ENCODE measurements at places on chromosomes 7 and 10.

- no peak for DNase-seq
These were observed 44.4 kb upstream of the SP4 start for GRCh38 chr7:21383227-21384220.

- DNase-seq: no peak
These were observed 47.8 kb upstream of the SLF2 start for GRCh38 chr10:100864978-100865377.

DNA sequence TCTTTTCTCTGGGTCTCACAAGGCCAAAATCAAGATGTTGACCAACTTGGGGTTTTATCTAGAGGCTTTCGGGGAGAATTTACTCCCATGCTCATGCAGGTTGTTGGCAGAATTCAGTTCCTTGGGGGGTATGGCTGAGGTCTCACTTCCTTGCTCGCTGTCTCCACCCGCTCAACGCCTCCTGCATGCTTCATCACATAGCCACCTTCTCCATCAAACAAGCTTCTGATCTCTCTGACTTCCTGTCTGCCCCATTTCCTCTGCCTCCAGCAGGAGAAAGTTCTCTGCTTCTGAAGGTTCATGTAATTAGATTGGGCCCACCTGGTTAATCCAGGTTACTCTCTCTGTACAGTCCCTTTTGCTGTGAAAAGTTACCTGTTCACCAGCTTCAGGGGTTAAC, 179.1 kb upstream of the FZD1 start:
- DNase-seq: no peak

GRCh38 chr10:107740962-107741690, 576.6 kb upstream of the SORCS1 start:
- DNase-seq: no peak

GRCh38 chr7:28272461-28272877, 91.9 kb upstream of the JAZF1 start:
- DNase-seq: no peak

- no peak for DNase-seq
These were observed 247.8 kb downstream of the EBF3 start for GRCh38 chr10:129716211-129716681.

DNA sequence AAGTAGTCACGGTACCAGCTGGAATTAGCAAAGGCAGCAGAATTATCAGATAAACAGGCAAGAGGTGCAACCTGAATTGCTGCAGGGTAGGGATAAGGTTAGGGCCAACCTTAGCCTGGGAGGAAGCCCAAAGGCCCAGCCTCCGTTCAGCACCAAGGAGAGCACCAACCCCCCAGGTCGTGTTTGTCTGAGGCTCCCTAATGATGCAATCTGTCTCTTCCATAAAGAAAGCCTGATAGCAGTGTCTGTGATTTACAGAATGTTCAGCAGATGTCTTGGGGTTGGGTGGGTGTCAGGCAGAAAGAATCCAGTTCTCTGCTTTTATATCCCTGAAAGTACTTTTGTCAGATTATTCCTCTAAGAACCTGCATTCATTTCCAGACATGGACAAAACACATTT, 328.4 kb upstream of the AOAH start:
- no peak for DNase-seq

- no peak for DNase-seq
These were observed 54.7 kb downstream of the STEAP1B start for GRCh38 chr7:22445140-22445743.

GRCh38 chr7:48280100-48280499, 108.8 kb downstream of the ABCA13 start:
- no peak for DNase-seq

DNA sequence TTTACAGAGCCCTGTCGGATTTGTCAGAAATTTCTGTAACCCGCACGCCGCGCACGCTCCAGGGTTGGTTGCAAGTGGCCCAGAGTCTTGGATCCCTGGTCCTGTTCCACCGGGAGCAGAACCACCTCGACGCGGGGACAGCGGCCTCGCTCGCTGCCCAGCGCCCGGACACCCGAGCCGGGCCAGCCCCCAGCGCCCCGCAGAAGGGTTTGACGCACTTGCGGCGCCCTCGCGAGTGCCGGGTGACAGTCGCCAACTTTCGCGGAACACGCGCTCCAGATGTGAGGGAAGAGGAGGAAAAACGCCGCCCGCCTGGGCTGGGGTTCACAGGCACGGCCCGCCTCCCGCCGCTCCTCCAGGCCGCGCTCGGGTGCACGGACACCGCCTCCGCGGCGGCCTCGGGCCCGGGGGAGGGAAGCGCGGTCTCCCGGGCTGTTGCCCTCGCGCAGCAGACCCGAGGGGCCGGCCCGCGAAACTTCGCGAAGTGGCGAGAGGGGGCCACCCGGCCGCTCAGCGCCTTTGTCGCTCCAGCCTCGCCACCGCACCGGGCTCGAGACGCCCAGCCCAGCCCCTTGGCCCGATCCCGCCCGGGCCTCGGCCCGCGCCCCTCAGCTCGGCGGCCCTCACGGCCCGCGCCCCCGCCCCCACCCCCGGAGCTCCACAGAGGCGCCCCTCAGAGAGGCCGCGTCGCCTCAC, 514 bp downstream of the RNF216 start:
- peak; percentile 7 for DNase-seq

- DNase-seq: no peak
These were observed 18.4 kb downstream of the FAM53B start for GRCh38 chr10:124725791-124726190.

- DNase-seq: no peak
These were observed 4.7 kb upstream of the CREB5 start for GRCh38 chr7:28407651-28408050.

DNA sequence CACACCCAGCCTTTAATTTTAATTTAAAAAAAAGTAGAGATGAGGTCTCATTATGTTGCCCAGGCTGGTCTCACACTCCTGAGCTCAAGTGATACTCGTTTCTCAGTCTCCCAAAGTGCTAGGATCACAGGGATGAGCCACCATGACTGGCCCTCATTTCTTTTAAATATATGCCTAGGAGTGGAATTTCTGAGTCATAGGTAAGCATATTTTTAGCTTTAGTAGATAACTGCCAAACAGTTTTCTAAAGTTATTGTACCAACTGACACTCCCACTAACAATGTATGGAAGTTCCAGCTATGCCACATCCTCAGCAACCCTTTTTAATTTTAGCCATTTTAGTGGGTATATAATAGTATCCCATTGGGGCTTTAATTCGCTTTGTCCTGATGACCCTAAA, 13.8 kb upstream of the PPIF start:
- DNase-seq: no peak

DNA sequence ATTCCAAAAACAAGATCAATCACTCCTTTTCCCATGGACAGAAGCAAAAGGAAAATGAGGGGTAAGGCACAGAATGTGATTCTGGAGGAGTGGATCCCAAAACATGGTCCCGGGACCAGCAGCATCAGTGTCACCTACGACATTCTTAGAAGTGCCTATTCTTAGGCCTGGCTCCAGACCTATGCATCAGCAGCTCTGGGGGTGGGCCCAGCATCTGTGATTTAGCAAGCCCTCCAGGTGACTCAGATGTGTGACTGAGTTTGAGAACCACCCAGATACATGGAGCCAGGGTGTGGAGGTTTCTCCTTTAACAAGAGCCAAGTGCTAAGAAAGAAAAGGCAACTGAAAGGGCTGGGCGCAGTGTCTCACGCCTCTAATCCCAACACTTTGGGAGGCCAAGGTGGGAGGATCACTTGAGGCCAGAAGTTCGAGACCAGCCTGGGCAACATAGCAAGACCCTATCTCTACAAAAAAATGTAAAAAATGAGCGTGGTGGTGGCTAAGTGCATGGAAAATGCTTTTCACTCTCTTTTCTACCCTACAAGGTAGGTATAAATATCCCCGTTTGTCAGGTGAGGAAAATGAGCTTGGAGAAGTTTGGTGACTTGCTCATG, 17.1 kb upstream of the ARPC1A start:
- DNase-seq: no peak

GRCh38 chr7:46945328-46945727, 636.6 kb downstream of the TNS3 start:
- no peak for DNase-seq

GRCh38 chr10:113426181-113426877, 126.5 kb upstream of the HABP2 start:
- no peak for DNase-seq

GRCh38 chr7:90320801-90321494, at the start of gene FAM237B:
TSS of gene FAM237B (minus strand) at chr7:90321304. CDS start at chr7:90319748, 1,556 bp downstream.
- no peak for DNase-seq

GRCh38 chr7:378551-379455, 88.8 kb downstream of the FOXL3 start:
- no peak for DNase-seq

- no peak for DNase-seq
These were observed 68.5 kb upstream of the SVIL start for GRCh38 chr10:29703271-29703670.

GRCh38 chr7:92723205-92723604, 113.2 kb downstream of the CDK6 start:
- no peak for DNase-seq

- no peak for DNase-seq
These were observed 47.8 kb upstream of the PIK3AP1 start for GRCh38 chr10:96768136-96768535.

DNA sequence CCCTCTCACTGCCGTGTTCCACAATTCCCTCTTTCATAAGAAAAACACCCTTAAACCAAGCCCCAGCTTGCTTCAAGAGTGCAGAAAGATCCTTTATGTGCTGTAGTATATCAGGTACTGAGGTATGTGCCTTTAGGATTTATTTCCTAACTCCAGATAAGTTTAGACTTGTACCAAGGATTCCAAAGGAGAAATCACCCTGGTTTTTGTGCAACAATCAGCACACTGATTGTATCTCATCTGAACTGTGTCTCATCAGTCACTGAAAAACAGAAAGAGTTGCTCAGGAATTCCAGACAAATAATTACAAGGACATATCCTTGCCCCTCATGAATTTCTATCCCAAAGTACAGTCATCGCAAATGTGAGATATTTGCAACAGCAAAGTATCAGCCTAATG, 77.2 kb upstream of the PTPRZ1 start:
- no peak for DNase-seq

- no peak for DNase-seq
These were observed 2.8 kb downstream of the GIMAP8 start for GRCh38 chr7:150453181-150453580.

DNA sequence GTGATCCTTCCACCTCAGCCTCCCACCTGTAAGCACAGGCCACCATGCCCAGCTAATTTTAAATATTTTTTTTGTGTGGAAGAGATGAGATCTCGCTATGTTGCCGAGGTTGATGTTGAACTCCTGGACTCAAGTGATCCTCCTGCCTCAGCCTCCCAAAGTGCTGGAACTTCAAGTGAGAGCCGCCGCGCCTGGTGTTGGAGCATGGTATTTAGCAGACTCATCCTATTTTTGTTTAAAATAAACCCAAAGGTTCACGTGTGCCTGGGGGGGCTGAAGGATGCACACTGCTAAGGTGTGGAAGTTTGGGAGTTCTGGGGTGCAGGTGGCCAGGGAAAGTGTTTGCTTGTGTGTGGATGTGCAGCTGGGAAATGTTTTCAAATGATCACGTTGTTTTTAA, 18.1 kb downstream of the PDGFA start:
- DNase-seq: no peak

Data from activated gamma-delta T cell treated with anti-CD3 and anti-CD28 coated beads, Interleukin-2, amount 50 U/mL, for 16 hours (primary cell).